ENCODE measurements at places on chromosomes 2 and 18.

GRCh38 chr18:5868218-5868854, 27.0 kb downstream of the TMEM200C start:
- DNase-seq, result peak; percentile 71

DNA sequence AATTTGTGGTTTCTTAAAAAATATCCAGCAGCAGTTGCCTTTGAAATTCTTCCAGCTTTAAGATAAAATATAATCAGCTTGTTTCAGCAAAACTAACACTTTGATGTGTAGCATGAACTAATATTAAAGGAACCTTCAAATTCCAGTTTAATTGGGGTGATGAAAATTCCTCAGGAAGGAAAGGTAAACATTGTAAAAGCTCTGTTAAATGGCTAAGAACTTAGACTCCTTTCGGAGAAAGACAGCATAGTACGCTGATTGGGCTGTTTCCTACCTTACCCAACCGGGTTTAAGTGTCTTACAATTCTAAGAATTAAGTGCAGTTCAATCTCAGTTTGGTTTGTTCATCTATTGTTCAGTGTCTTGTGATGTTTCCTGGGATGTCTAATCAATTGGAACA, 108.3 kb downstream of the CDH7 start:
- DNase-seq, result no peak

DNA sequence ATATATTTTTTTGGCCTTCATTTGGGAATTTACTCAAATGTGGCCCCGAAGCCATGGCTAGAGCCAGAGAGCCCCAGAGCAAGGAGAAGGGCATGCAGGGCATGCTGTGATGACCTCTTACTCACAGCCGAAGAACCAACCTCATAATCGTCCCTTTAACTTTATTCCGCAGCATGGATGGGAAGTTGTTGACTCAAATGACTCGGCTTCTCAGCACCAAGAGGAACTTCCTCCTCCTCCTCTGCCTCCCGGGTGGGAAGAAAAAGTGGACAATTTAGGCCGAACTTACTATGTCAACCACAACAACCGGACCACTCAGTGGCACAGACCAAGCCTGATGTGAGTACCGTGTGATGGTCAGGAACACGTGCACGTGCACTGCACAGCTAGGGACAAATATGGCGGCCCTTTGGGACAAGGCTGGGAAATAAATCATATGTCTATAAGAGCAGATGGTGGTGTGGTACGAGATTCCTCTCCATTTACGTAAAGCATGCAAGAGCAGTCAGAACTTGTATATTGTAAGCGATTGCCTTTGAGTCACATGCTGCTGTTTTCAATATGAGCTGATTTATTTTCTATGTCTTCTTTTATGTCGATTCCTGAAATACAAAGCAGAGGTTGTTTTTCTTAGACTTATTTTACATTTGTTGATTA, 280.9 kb downstream of the NEDD4L start:
- DNase-seq, result no peak

GRCh38 chr18:40867459-40867858, 1087.6 kb upstream of the PIK3C3 start:
- no peak for DNase-seq

DNA sequence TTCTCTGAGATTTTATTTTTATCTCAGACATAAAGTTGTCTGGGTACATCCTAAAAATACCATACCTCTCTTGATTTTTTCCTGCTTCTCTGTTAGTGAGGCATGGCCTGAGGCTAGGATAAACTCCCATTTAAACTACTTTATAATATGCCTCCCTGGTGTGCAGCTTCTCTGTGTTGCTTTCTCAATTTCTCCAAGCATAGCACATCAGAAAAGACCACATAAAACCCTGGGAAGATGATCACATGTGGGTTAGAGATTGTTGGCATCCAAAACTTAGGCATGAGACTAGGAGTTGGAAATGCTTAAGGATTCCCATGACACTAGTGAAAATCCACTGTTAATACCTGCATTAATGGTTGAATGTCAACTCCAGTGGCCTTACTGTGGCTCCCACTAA, 254.6 kb downstream of the RND3 start:
- DNase-seq, result no peak

GRCh38 chr2:8590938-8591337, 90.9 kb upstream of the ID2 start:
- no peak for DNase-seq

- DNase-seq, result no peak
Measured at GRCh38 chr2:188835006-188835405, 139.2 kb upstream of the COL3A1 start.

- no peak for DNase-seq
Measured at GRCh38 chr2:71299507-71299906, 32.1 kb upstream of the ZNF638 start.

DNA sequence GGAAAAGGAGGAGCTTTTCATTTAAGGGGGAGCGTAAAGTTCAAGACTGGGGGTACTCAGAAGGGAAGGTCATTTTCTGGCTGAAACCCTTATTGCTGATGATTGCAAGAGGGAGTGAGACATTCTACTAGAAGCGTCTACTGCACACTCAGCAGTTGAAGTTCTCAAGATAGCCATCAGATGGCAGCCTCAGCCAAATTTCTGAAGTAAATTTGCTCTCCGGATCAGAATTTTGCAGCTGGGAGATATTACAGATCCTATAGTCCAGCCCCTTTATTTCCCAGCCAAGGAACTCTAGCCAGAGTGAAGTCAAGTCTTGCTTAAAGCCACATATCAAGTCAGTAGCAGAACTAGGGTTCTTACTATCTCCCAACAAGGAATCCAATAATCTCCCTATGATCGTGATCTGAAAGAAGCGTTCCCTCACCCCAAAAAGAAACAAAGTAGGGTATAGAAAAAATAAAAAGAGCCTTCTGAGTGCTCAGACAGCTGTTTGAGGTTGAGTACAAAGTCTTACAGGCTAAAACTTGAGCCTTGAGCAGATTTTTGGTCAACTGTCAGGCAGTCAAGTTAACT, 24.0 kb downstream of the RAX start:
- DNase-seq, result no peak

DNA sequence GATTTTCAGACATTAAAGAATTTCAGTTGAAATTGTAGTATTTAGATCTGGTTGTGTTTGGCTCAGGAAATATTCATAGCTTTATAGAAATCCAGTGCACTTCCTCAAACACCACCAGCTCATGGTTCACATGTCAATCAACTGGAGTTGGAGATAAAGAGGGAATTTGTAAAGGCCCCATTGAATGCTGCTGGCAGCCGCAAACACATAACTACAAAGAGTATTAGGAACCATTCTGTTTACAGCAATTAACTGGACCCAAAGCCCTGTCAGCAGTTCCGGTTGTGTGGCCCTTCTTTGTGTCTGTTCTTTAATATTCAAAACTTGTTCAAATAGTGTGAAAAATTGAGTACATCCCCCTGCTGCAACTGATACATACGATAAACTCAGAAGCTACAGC, 107.4 kb upstream of the LRRTM4 start:
- no peak for DNase-seq

- no peak for DNase-seq
Measured at GRCh38 chr2:43273529-43273928, 47.1 kb upstream of the ZFP36L2 start.

- DNase-seq, result no peak
Measured at GRCh38 chr2:232588031-232588430, 37.5 kb downstream of the EIF4E2 start.

GRCh38 chr2:98334439-98335078, 11.7 kb upstream of the CNGA3 start:
- no peak for DNase-seq

DNA sequence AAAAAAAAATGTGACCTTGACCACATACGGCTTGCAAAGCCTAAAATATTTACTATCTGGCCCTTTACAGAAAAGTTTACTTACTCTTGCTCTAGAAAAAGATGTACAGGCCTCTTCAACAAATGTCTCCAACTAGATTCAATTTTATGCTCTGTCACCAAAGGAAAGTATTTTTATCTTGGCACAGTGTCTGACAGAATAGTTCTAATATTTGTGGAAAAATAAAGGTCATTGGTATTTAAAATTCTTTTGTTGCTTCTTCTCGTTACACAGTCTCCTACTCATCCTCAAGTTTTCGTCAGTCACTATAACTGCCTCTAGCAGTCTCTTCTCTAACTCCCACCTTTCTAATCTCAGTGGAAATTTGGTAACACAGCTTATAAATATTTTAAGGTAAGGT, 1.4 kb downstream of the RBKS start:
- no peak for DNase-seq

DNA sequence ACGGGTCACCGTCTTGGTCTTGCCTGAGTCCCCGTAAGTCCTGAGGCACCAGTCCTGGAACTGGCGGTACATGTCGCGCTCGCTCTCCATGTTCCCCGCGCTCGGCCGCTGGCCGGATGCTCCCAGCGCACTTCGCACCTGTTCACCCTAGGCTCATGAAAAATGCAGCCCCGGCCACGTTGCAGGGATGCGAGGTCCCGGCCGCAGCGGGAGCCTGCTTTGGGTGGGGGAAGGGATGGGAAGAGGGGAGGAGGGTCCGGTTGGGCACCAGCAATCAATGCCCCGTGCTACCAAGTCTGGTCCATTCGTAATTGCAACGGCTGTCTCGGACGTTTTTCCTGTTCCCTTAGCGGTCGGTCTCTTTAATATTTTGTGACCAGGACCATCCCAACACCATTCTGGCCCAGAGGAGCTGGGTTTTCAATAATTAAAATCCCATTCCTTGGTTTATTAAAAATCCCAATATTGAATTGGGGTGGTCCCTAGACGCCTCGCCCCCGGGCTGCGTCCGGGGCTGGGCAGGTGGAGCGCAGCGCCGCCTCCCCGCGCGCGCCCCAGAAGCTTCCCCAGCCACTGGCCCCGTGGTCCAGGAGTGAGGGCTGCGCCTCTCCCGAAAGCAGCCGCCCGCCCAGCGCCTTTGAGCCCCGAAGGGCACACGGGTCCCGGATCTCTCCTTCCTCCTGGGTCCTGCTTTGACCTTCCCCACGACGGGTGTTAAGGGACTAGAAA, 1.4 kb downstream of the NOL4 start:
- DNase-seq, result no peak

DNA sequence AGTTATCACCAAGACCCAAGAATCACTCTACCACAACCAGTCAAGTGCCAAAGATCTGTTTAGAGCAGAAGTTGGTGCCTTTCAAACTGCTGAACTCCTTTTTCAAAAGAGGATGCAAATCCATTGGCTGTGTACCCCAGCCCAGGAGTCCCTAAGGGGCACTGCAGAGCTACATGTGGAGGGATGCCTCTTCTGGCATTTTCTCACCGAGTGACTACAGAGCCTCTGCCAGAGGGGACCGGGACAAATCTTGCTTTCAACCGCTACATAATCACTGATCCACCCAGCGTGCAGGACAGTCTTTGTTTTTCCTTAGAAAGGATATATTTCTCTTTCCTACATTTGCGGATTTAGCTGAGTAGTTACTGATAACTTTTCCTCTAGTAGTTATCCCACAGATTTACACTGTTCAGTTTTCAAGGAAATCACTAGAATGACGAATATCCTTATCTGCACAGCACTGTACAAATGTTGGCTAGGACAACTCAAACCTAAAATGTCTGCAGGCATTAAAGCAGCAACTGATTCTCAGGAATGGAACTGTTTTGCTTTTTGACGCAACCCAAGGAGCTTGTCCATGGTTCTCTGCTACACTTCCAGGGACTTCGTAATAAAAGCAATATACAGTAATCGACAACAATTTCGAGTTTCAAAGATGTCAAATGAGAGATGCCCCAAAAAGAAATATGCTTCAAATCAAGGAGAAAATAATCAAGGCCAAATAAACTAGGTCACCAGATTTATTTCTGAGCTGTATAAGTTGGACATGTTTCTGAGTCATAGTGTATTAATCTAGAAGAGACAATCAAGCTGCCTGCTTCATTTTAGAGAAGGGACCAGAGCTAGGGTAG, 24.1 kb downstream of the EPB41L3 start:
- DNase-seq, result no peak

All from ureter (tissue), 1 donor.